Mesenchymal stem cell (in vitro differentiated cells and primary cell): ENCODE measurements at places on chromosomes 7 and 10.

DNA sequence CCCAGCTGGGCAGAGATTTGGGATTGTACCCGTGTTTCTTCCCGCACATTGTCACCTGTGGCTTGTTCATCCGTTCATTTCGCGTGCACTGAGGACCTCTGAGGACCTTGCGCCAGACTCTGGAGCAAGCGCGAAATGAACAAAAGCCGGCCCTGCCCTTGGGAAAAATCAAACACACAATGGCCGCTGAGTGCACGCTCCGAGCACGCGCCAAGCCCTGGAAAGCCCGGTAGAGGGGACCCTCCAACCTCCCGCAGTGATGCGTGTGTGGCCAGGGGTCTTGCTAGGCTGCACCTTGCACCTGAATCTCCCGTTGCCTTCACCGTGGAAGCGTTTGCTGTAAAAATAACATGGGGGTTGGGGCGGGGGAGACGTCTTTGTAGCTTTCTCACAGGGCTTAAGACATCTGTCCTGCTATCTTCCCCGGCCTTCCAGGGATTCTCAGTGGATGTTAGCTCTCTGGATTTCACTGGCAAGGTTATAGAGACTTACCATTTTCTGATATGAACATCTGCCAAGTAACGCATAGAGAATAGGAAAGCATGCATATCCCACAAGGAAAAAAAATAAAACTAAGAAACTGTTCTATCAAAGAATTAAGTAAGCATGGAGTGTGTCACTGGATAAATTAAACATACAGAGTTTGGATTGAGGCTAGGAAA is 37.3 kb downstream of the ZNF777 start:
- no peak for DNase-seq

- DNase-seq, result no peak
These were observed 334.0 kb downstream of the SORCS1 start for GRCh38 chr10:106830471-106830870.

- DNase-seq, result no peak
These were observed 203.3 kb downstream of the TAX1BP1 start for GRCh38 chr7:27943241-27943640.

GRCh38 chr7:74332373-74333176 is 43.4 kb downstream of the CLIP2 start:
- no peak for DNase-seq

- no peak for DNase-seq
These were observed 32.0 kb downstream of the SLC29A3 start for GRCh38 chr10:71351087-71351486.

GRCh38 chr7:106793015-106793975 is 71.8 kb upstream of the PIK3CG start:
- peak; percentile 33 for DNase-seq

- DNase-seq, result no peak
These were observed 606.6 kb upstream of the DPP6 start for GRCh38 chr7:153445641-153446040.
